Mucosa of descending colon (tissue), 3 donors: ENCODE measurements at places on chromosomes 5 and 9. TPM values are rescaled to one million over a fixed set of nuclear protein-coding genes. Genes with fewer than 3 reads are reported as not detected.

- DNase-seq: no peak
Observed at GRCh38 chr5:76622973-76623596, at the start of gene F2RL2. Gene F2RL2 (minus strand): TSS chr5:76623403. CDS start chr5:76623230, 173 bp downstream.

GRCh38 chr9:19785230-19785629 lies 3.6 kb downstream of the SLC24A2 start:
- DNase-seq: no peak

GRCh38 chr5:160213537-160213936 lies 15.8 kb upstream of the FABP6 start:
- no peak for DNase-seq

The CDKN2B-AS1 gene
- total RNA-seq: 134 TPM

The PLEKHG4B gene
- 0.09 TPM for total RNA-seq

DNA sequence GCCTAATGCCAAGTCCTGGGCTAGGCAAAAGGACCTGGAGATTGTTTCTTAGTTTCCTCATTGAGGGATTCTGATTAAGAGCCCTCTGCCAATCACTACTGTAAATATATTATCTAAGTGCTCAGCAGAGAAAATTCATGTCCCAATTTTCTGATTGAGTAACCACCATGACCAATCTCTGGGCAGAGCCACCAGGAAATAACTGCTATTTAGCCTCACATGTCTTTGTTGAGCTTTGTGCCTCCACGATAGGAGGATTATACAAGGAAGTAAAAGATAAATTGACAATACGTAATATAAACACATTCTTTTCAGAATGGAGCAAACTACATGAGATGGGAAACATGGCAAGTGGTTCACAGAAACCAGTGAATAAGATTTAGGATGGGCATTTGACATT lies 396.1 kb upstream of the PAPPA start:
- DNase-seq: no peak

DNA sequence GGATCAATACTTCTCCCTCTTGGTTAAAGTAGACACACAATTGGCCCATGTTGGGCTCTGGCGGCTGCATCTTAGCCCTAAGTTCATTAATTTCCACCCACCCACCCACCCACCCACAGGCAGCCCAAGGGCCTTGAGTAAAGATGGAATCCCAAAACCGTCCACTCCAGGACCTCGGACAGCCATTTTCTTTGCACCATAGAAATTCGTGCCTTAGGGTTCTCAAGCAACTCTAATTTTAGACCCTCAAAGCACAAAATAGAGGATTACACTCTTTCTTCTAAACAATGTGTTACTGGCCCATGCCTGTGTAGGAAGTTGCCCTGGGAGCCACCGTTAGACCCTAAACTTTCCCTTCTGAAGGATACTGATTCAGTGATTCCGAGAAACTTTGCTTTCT lies 568.5 kb downstream of the IRX1 start:
- no peak for DNase-seq

DNA sequence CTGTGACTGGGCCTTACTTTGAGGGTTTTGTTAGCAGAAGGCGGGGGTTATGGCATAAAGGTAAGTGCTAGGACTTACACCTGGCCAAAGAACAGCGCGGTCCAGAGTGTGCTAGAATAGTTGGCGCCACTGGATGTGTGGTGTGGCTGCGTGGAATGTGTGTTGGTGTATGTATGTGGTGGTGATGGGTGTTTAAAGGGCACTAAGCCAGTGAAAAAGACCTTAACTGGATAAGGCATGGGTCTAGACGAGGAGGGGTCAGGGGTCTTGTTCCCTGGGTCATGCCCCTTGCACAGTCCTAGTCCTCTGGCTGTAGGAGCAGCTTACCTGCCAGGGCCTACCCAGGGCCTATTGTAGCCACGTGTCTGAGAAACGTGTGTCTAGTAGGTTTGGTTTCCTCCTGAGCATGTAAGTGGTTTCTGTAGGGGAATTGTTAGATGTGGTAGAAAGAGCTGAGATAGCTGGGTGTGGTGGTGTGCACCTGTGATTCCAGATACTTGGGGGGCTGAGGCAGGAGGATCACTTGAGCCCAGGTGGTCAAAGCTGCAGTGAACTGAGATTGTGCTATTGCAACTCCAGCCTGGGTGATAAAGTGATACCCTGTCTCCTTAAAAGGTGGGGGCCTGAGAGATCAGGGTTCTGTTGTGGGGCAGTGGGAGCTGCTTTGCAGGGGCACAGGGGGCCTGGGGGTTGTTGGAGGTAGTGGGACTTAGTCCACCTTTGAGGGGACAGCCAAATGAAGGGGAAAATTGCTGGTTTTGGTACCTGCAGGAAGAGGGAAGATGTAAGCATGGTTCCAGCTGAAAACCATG lies 55.2 kb downstream of the HSPA4 start:
- DNase-seq: no peak

- DNase-seq: no peak
Observed at GRCh38 chr5:66565878-66566277, 30.3 kb upstream of the MAST4 start.

The MLANA gene
- not detected for total RNA-seq

DNA sequence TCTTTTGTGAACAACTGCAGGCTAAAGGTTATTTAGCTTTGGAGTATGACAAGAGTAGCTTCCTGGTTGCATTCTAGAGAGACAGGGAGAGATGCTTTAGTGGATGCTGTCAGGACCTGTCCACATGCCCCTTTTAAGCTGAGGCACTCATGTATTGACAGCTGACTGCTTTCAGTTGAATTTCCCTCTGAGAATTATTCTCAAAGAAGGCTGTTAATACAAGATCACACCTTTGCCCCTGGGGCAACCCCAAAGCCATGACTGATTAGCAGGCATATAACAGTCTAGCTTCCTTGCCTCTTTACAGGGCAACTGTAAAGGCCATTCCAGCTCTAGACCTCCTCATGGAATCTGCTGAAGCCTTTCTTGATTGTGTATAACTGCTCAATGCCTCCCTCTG lies 117.6 kb upstream of the ATP10B start:
- DNase-seq: no peak

The MTAP gene
- total RNA-seq: 32.4 TPM

The DIPK1B gene
- total RNA-seq: 2.9 TPM

The FNIP1 gene
- 28.3 TPM for total RNA-seq

The STKLD1 gene
- total RNA-seq: 1.4 TPM

The CENPK gene
- 20.5 TPM for total RNA-seq

GRCh38 chr5:88716101-88716500 lies 166.9 kb downstream of the MEF2C start:
- DNase-seq: no peak

The IFNA2 gene
- total RNA-seq: not detected

The CYLC2 gene
- total RNA-seq: not detected

DNA sequence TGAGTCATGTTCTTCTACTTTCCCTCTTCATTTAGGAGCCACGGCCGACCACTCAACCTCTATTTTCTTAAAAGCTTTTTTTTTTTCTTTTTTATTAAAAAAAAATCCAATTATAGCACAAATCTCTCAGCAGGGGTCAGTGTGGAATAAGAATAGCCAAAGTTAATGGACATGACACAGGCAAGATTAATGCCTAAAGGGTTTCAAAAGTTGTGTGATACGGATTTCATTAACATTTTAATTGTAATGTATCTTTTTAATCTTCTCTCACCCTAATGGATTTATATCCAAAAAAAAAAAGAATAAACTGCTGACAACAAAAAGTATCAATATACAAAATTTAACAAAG lies 5.4 kb downstream of the NACC2 start:
- no peak for DNase-seq

- DNase-seq: no peak
Observed at GRCh38 chr9:133633681-133634080, 2.5 kb upstream of the DBH start.

The BARHL1 gene
- not detected for total RNA-seq

DNA sequence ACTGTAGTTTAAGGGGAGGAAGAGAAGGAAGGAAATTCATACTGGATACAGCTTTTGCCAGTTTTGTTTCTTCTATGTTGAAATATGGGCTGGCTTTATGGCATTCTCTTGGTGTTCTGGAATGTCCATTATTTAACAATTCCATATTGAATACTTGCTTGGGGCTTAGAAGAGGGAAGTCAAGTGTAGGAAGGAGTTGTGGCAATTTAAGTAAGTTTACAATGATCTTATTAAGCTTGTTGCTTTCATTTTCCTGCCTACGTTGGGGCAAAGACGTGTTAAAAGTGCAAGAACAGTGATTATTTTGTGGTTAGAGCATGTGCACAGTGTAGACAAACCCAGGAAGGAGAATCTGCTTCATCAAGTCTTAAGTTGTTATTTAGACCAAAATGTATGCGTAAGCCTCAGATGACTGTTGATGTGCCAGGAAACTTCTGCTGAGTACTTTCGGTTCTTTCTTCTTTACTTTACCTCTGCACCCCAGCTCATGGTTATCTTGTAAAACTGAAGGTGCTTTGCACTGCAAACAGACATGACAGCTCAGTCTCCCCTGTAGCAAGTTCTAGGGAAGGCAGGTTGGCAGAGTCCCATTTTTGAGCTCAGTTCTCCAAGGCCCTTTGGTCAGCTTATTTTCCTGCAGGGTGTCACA lies 75.8 kb downstream of the F2RL2 start:
- no peak for DNase-seq

The SHOC1 gene
- total RNA-seq: not detected

- DNase-seq: no peak
Observed at GRCh38 chr9:111700776-111701175, 39.4 kb downstream of the GNG10 start.

GRCh38 chr5:176733406-176734262 lies 76.7 kb upstream of the UNC5A start:
- DNase-seq: no peak

DNA sequence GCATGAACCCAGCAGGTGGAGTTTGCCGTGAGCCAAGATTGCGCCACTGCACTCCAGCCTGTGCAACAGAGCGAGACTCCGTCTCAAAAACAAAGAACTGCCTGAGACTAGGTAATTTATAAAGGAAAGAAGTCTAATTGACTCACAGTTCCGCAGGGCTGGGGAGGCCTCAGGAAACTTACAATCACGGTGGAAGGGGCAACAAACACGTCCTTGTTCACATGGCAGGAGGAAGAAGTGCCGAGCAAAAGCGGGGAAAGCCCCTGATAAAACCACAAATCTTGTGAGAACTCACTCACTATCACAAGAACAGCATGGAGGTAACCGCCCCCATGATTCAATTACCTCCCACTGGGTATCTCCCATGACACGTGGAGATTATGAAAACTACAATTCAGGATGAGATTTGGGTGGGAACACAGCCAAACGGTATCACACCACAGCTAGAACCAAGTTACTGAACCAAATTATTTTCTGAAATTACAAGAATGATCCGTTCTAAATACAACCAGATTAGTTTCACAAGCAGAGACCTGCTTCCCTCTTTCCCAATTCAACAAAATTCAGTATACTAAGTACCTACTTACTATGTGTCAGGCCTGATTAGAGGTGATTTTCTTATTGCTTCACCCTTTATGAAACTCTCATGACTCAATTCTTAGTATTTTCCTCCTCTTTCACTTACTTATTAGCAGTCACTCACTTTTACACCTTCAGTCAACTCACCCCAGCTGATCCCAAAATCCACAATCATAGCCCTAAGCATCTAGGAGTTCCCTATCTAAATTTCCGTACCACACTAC lies 8.4 kb downstream of the UBTD2 start:
- no peak for DNase-seq

The CDO1 gene
- 3.0 TPM for total RNA-seq

DNA sequence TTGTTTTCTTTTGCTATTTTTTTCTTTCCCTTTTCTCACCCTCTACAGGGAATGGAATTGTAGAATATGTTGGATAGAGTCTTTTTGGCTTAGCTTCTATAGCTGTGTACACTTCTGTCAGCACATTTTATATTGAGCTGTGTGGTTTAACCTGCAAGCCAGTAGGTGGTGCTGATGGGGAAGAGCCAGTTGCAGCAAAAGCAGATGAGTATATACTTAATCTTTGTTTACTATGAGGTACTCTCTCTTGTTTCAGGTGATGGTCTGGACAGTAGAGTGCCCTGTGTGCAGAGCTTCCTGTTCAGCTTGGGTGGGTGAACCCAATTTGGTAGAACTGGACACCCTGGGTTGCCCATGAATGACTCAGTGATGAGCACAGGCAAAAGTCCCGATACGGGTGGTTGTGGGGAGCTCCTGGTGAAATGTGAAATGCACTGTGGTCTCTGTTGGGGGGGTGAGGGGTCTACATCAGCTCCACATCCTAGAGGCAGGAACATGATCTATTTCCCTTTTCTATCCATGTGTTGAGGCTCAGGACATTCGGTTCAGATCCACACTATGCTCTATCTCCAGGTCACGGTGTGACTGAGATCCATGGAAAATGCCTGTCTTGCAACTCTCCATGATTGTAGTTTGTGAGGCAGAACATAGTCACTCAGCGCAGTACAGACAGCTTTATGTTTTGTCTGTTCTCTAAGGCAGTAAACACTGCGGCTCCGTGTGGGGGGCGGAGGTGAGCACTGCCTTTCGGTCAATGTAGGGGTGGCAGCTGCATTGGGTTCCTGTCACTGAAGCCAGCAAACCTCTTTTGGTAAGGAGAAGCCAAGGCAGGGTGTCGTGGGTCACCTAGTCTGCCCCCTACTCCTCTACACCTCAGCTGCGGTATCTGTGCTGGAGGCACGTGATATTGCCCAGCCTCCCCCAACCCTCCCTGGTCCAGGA lies 353.2 kb downstream of the PRR16 start:
- DNase-seq: no peak

The CARD9 gene
- total RNA-seq: 2.2 TPM
